Osteocyte (in vitro differentiated cells): ENCODE measurements at places on chromosomes 11 and 22. TPM values are rescaled to one million over a fixed set of nuclear protein-coding genes. Genes with fewer than 3 reads are reported as not detected.

- H3K27ac ChIP-seq, result no peak overlapping the region
- H3K27me3 ChIP-seq, result no peaks in the 10 kb centered on the region
- no peak overlapping the region for H3K4me3 ChIP-seq
- H3K36me3 ChIP-seq, result no peaks in the 10 kb centered on the region
- DNase-seq, result no peak
- no peaks in the 10 kb centered on the region for H3K4me1 ChIP-seq
These were observed 102.7 kb upstream of the SEZ6L start for GRCh38 chr22:26066534-26066933.

DNA sequence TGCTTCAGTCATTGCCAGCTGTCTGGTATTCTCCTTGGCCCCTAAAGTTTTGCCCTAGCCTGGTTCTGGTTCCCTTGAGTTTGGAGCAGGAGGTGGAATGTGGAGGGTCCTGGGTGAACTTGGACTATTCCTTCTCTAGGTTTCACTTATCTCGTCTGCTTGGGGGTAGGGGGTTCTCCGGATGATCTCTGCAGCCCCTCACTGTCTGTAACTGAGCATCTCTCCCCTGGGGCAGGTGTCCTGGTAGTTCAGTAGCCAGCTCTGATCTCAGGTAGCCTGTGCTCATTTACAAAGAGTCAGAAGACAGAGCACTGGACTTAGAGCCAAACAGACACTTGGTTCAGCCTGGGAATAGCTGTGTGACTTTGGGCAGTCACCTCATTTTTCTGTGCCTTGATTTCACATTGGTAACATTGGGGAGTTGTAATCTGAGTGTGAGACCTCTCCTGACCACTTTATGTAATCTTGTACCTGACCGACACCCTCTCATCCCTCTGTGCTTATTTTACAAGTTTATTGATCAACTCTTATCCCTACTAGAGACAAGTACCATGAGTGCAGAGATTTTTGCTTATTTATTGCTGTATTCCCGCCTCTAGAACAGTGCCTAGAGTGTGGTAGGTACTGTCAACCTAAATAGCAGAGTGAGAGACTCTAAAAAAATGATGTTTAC is 804 bp downstream of the CCDC134 start:
- H3K27ac ChIP-seq, result peak overlapping the region; percentile 95
- H3K27me3 ChIP-seq, result no peaks in the 10 kb centered on the region
- H3K4me3 ChIP-seq, result peak overlapping the region; percentile 99
- no peak for DNase-seq
- peaks cover 20% of the 10 kb centered on the region for H3K4me1 ChIP-seq
- H3K36me3 ChIP-seq, result no peaks in the 10 kb centered on the region

CTSW gene
- total RNA-seq, result not detected in 2 replicates

DNA sequence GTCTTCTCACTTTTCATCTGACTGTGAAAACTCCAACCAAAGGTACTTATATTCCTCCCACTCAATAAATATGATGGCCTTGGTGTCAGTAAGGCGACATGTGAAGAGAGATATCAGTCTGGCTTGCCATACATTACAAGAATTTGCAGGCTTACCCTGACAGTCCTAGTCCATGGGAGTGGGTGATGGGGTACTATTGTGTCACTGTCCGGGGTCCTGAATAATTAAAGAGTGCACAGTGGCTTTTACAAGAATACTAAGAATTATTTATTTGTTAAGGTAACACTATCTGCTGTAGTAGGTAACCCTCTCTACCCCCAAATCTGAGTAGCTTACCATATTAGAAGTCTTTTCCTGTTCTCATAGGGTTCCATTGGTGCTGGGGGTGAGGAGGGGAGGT is 23.1 kb upstream of the IZUMO1R start:
- DNase-seq, result no peak
- no peak overlapping the region for H3K27ac ChIP-seq
- H3K36me3 ChIP-seq, result no peaks in the 10 kb centered on the region
- no peaks in the 10 kb centered on the region for H3K27me3 ChIP-seq

GSTT2B gene
- not detected in 2 replicates for total RNA-seq

PHLDA2 gene
- total RNA-seq, result 89.6 and 96.1 TPM in 2 replicates

DNA sequence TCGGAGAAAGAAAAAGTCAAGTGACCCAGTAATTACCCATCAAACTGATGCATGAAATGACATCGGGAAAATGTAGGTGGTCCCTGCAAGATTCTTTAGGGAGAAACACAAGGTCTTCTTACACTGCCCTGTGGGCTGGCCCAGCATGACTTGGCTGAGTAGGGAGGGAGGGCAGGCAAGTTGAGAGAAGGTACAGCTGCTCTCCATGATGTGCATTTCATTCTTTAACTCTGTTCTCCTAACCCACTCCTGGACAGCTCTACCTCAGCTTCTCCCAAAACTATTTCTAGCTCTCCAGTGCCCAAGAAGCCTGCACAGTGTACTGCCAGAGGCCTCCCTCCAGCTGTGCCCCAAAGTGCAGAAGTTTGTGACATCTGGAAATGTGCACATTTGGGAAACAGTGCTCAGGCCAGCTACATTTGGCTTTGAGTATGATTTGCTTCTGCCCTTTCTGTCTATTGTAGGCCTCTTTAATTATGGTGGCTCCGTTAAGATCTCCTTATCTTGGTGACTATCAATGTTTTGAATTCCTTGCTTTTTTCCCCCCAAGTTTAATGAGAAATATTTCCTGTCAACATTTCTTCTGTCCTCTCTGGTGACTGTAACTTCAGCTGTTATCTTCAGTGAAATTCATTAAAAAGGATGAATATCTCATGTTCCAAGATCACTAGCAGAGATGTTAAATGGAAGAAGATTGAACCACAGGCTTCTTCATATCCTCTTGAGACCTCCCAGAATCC is 26.7 kb upstream of the PRSS23 start:
- H3K36me3 ChIP-seq, result peaks cover 2% of the 10 kb centered on the region
- peaks cover 4% of the 10 kb centered on the region for H3K4me1 ChIP-seq
- no peaks in the 10 kb centered on the region for H3K27me3 ChIP-seq
- H3K27ac ChIP-seq, result no peak overlapping the region
- no peak for DNase-seq

GRCh38 chr11:124115782-124116616 is 749 bp downstream of the VWA5A start:
- peaks cover 26% of the 10 kb centered on the region for H3K36me3 ChIP-seq

- no peak for DNase-seq
- peak overlapping the region; percentile 42 for H3K27ac ChIP-seq
- no peak overlapping the region for H3K4me3 ChIP-seq
These were observed 3.4 kb downstream of the PARVA start for GRCh38 chr11:12380565-12381325.

DNA sequence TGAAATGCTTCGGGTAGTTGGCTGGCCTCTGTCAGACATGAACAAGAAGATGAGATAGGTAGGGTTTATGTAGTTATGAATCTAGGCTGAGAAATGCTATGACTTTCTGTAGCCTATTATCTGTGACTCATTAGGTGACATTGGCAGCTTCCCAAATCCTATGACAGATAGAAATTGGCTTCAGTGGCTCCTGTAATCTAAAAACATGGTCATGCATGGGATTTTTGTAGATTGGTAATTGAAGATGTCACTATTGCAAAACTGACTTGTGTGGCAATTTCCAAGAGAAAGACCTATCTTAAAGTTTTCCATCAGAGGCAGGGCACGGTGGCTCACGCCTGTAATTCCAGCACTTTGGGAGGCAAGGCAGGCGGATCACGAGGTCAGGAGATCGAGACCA is 29.4 kb upstream of the GRIK4 start:
- no peaks in the 10 kb centered on the region for H3K4me1 ChIP-seq
- DNase-seq, result no peak
- H3K27ac ChIP-seq, result no peak overlapping the region
- no peak overlapping the region for H3K4me3 ChIP-seq
